ENCODE measurements at places on chromosomes 5 and 9.

GRCh38 chr5:52983731-52984636 lies 5.2 kb upstream of the ITGA2 start:
- DNase-seq = no peak

- no peak for DNase-seq
Observed at GRCh38 chr9:131193051-131193450, 67.7 kb downstream of the NUP214 start.

DNA sequence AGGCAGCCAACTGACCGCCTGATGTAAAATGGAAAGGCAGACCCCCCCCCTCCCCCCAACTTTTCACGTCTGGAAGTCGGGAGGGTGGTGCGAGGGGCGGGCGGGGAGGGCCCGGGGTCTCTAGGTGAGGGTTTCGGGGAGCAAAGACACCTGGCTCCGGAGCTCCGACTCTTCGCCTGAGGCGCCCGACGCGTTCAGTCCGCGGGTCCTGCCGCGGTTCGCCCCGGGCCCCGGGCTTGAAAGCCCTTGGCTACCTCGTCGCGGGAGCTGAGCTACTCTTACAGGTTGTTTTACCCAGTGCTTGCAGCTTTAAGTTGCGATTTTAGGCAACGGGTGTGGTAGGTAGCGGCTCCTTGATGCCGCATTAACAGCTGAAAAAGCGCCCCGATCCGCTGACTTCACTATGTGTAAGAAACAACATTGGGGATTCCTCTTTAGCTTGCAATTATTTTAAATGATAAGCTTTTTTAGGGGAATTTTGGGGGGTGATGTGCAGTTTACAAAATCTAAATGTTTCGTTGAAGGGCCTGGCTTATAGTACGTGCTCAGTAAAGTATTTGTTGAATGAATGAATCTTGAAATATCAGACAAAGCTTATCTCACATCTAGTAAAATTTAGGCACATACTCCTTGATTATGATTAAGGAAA lies 722 bp downstream of the CDC42SE2 start:
- DNase-seq = no peak

GRCh38 chr5:115243412-115243811 lies 19.3 kb downstream of the PGGT1B start:
- DNase-seq = no peak

DNA sequence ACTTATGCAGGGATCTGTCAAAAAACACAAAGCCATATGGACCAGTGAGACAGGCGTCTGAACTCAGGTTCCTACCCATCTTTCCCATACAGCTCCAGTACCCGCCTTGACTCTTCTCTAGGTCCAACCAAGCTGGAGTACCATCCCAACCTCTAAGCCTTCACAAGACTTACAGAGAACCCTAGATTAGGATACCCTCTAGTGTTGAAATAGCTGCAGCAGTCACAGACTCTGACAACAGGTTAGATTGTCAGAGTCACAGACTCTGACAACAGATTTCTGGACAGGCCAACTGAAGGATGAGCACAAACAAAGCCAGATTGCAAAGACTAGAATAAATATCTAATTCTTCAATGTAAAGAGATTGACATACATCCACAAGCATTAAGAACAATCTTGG lies 266.1 kb downstream of the GRIA1 start:
- no peak for DNase-seq

GRCh38 chr5:149271195-149271715 lies 404 bp upstream of the AFAP1L1 start:
- DNase-seq = peak; percentile 17

DNA sequence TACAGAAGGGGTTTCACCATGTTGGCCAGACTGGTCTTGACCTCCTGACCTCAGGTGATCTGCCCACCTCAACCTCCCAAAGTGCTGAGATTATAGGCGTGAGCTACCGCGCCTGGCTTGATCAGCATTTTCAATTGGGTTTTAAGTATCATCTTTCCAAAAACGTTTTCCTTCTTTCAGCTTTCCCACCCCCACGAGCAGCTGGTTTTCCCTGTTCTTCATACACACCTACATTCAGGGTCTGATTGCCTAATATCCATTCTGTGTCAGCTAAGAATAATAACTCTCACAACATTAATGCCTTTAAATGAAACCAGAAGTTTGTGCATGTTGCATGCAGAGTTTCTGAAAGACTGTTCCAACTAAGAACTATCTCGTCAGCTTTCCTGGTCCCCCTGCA lies 38.3 kb downstream of the RFK start:
- DNase-seq = no peak

DNA sequence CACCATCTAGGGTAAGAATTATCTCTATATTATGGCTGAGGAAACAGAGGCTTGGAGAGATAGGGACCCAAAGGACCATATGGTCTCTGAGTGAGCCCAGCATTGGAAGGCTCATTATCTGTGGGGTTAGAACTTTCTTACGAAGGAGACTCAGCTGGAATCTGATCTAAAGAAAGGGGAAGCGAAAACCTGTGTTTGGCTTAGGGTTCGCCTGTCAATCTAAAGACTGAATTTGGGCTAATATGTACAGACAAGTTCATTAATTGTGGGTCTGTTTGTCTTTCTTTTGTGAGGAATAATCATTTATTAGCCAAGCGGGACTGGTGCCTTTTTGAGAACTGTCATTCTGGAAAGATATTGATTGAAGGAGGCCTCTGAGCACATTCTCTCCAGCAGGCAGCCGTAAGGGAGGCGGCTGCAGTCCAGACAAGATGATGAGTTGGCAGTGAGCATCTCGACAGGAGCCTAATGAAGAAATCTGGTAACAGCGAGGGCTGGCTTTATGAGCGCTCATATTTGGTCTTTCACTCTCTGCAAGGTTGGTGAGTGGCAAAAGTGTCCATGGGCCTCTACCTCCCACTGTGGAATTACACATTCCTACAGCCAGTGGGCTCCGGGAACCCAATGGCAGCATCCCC lies 104.2 kb upstream of the GPR151 start:
- no peak for DNase-seq

DNA sequence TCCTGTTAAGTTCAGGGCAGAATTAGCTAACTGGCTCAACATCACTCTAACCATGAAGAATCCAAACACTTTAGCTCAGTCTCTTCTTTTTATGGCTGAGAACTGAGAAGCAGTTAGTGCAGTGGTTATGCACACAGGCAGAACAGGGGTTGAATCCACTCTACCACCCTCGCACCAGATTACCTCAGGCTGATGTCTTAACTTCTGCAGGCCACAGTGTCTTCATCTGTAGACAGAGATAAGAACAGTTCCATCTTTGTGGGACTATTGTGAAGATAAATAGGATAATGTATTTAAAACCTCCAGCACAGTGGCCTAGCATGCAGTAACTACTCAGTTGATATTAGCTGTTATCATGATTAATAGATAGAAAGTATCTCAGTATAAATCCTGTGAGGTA lies 54.8 kb downstream of the FAM114A2 start:
- DNase-seq = no peak

DNA sequence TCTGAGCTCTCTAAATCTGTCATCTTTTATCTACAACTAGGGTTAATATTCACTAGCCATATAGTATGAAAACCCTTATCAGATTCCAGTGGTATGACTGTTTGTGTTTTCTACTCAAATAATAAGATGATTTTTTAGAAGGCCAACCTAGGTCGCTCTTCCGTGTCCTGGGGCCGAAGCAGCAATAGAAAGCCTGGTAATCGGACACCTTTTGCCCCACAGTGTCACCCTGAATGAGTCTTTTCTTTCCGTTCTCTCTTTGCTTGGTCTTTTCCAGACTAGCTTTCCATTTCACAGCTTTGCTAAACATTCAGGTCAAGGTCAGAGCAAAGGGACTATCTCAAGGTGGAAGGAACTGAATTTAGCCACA lies 243.3 kb upstream of the ANKRD55 start:
- DNase-seq = no peak

- DNase-seq = no peak
Observed at GRCh38 chr5:178202541-178202940, 1.8 kb upstream of the HNRNPAB start.

DNA sequence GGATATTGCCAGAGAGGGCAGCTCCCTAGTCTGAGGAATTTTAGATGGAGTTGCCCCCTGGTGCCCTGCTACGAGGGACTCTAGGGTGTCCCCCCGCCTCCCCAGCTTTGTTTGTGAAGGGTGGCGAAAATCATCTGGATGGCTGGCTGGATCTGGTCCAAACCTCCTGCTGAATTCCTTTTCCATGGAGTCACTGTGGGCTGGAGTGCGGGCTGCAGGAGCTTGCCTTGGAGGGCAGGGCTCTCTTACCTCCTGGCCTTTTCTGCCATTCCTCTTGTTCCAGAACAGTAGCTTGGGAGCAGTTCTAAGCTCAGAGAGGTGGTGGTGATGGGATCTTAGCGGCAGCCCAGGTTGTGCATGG lies 2.1 kb downstream of the SYNPO start:
- no peak for DNase-seq

DNA sequence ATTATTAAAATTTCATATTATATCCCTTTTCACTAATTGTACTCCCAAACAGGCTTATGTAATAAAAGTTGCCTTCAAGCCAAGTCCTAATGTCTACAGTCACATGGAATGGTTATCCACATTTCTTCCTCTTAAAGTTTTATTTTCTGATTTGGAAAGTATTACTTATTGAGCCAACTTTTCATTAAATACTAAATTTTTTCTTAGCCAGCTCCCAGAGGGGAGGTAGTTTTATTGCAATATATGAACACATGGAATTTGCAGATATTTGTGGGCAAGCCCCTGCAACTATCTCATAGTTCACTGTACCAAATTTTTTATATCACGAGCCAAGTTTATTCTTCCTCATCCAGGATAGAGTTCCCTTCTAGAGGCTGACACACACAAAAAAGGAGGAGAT lies 332.8 kb upstream of the PTGER4 start:
- no peak for DNase-seq

DNA sequence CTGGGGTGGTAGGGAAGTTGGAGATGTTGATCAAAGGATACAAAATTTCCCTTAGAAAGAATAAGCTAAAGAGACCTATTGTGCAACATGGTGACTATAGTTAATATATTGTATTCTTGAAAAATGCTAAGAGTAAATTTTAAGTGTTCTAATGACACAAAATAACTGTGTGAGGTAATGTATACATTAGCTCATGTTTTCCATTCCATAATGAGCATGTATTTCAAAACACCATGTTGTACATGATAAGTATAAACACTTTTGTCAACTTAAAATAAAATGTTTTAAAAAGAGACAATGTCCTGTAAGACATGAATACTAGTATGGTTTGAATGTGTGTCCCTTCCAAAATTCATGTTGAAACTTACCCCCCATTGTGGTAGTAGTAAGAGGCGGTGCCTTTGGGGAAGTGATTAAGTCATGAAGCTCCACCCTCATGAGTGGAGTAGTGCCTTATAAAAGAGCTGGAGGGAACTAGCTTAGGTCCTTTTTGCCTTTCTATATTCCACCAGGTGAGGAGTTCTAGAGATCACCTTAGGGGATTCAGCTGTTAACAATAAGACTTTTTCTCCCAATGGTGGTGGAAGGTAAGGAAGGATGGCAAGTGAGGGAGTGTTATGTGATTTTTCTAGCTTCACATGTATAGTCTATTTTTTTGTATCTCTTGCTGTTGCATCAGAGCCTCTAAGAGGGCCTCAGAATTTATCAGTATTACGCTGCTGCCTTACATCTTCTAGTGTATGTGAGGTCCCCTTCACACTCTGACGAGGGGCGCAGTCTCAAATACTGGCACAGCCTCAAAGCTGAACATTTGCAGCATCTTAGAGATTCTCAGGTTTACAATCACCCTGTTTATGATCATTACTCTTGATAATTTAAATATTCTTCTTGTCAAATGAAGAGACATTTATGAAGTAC lies 94.9 kb upstream of the NREP start:
- no peak for DNase-seq

DNA sequence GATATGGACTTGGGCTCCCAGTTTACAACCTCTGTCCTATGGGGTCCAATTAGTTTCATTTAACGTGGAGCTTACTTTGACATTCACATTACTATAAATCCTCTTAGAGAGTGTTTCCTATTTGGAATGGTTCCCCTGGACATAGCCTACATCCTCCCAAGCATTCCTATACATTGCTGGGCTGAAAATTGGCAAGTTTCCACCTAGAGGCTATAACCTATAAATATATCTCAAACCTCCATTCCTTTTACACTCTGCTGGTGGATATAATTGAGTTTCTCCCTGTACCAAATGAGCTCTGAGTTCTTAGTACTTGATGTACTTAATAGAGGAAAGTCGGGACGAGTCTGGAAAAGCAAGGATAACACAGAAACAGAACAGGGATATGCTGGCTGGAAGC lies 172.8 kb downstream of the ASTN2 start:
- no peak for DNase-seq

DNA sequence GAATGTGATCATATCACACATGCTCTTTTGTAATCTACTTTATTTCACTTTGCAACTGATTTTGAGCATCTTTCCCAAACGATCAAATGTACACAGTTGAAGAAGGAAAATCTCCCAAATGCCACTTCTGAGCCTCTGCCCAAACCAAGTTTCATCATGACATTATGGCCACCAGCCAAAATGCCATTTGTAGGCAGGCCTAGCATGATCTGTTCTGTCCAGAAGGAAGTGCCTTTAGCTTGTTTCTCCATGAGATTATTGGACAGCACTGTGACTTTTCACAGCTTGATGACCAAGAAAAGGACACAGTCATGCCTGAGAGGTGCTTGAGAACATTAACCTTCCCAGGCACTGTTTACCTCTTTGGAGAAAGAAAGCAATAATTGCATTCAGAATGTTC lies 73.2 kb upstream of the PIP5K1B start:
- DNase-seq = no peak

DNA sequence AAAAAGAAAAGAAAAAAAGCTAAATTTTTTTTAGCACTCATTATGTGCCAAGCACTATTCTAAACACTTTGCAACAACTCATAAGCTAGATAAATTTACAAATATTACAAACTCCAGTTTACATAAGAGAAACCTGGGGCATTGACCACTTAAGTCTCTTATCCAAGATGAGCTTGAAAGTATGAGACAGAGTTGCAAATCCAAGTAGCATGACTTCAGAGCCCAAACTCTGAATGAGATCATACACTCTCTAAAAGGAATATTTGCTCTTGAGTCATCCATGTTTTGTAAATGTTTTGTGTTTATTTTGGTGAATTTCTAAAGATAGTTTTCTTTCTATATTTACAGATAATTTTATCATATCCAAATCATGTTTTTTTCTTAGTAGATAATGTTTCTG lies 4.0 kb upstream of the SHOC1 start:
- DNase-seq = no peak

All from GM13977 (cell line).